ENCODE measurements at places on chromosomes 6 and 20. TPM values are rescaled to one million over a fixed set of nuclear protein-coding genes. Genes with fewer than 3 reads are reported as not detected.

Gene ENPP1
- total RNA-seq = 17.8 TPM

Gene SLC12A5
- not detected for total RNA-seq

Gene HLA-DRB5
- not detected for total RNA-seq

DNA sequence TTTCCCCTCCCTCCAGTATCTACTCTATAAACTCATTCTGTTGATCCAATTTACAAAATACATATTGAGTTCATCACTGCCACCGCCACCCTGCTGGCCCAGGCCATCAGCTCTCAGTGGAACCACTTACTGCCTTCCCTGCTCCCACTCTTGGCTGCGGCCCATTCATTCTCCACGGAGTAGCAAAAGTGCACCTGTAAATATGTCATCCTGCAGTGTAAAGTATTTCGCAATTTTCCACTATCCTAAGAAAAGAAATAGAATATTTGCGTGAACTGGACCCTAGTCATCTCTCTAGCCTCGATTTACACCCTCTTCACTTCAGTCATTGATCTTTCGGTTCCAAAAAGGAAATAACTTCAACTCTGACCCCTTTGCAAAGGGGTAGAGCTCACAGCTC is 258.3 kb upstream of the TFAP2D start:
- DNase-seq = no peak

DNA sequence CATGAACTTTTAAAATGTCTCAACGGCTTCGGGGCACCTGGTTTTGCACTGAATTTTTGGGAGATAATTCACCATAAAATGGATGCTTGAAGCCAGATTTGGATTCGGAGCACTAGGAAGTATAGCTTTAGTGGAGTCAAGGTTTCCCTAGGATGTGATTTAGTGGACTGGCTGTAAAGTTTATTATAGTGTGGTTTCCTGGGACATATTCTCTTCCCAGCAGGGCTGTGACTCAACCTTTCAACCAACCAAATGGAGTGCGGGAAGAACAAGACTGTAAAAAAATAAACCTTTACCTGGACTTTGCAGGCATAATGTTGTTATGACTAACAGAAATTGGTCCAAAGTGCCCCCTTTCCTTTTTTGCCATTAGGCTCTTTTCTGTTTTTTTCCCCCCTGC is 327.4 kb upstream of the MAN1A1 start:
- no peak for DNase-seq

DNA sequence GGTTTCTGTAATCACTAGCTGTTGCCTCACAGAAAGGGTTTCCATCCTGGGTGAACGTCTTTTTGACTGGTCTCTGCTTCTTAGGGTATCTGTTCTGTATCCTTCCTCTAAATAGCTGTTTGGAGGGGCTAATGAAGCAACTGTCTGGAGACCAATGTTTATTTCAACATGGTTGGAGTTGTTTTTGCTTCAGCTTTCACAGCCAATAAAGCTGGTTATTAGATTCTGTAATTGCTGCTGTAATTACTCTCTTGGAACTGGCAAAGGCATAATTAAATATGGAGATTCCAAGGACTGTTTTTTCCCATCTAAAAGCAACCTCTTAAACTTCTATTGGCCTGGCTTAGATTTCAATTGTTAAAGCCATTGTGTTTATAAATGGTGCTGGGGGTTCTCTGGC is 31.9 kb downstream of the CHMP4B start:
- DNase-seq = no peak

- no peak for DNase-seq
Measured at GRCh38 chr20:3670511-3670910, 7.3 kb upstream of the GFRA4 start.

- no peak for DNase-seq
Measured at GRCh38 chr20:20452254-20452676, 84.4 kb downstream of the INSM1 start.

Gene AVP
- total RNA-seq = 3.1 TPM

- no peak for DNase-seq
Measured at GRCh38 chr20:35762461-35762860, 9.4 kb upstream of the PHF20 start.

- DNase-seq = no peak
Measured at GRCh38 chr20:19968466-19969073, 48.6 kb upstream of the NAA20 start.

GRCh38 chr6:168783720-168784119 is 342.7 kb downstream of the SMOC2 start:
- no peak for DNase-seq

Gene UNC93A
- 0.51 TPM for total RNA-seq

- DNase-seq = no peak
Measured at GRCh38 chr6:155383913-155384312, 69.6 kb upstream of the TFB1M start.

Gene TFAP2C
- 22.4 TPM for total RNA-seq

Gene ABT1
- 15.7 TPM for total RNA-seq

Gene TGM3
- 0.23 TPM for total RNA-seq

DNA sequence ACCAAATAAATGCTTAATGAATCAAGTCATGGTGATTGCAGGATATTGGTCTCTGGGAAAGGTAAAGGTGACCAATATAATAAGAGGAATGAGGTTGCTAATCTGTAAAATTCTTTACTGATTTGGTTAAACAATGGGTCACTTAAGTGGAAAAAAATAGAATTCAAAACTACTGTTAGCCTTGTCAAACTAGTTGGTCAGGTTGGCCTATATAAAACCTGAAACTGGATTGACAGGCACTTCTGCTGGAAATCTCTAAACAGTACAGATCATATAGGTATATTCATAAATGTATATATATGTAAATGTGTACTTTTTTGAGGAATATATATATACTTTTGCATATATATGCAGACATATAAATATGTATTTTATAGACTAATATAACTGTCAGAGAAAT is 19.7 kb downstream of the PLCB4 start:
- no peak for DNase-seq

Gene MAP7
- total RNA-seq = 35.1 TPM

Measured in prostate gland (tissue), 2 donors.